ENCODE measurements at places on chromosomes 1 and 21.
A peak's percentile ranks its signal among the peaks of the same experiment; 100 is the strongest.

DNA sequence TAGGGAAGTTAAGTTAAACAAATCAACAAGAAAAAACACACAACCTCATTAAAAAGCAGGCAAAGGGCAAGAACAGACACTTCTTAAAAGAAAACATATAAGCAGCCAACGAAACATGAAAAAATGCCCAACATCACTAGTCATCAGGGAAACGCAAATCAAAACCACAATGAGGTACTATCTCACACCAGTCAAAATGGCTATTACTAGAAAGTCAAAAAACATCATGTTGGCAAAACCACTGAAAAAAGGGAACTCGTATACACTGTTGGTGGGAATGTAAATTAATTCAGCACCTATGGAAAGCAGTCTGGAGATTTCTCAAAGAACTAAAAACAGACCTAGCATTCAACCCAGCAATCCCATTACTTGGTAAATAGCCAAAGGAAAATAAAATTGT, 51.1 kb downstream of the HSF2BP start:
- DNase-seq: no peak

- no peak for DNase-seq
These were observed 87.6 kb downstream of the GLIS1 start for GRCh38 chr1:53651356-53651755.

DNA sequence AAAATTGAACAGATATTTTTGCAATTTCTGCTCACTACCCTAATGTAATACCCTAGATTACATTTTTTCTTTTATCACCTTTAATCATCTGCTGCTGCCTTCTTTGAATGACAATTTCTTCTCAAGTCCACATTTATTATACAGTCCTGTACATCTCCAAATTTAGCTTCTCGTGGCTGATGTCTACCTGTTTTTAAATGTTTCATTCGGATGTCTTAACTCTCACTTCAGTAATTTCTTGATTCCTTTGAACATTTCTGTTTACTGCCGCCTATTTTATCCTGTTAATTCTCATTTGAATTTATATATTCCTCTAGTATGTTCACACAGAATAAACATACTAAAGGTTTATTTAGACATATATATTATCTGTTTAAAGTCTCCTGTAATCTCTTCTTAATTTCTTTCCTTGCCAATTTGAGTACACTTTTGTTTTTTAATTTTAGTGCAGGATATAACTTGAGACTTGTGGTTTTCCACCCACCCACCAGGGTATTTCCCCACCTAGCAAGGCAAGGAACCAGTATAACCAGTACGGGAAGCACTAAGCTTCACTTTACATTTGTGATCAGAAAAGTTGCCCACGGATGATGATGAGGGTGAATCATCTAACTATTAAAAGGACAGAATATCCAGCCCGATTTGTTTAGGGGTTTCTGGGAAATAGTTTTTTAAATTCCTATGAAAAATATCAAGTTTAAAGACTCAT, 12.7 kb downstream of the INSL5 start:
- DNase-seq: no peak

DNA sequence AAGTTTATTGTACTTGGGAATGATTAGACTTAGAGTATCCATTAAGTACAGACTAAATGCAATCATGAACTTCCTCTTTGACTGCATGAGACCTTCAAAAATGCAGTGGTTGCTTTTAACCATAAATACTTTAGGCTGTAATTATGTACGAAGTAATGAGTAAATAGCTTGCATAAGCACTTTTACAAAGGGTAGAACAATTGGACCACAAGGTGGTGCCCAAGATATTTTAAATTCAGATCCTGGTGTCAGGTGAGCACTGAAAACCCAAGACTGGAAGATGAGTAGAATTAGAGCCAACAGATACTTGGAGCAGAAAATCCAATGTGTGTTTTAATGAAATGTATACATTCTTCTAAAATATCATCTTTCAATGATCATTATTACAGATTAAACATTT, 43.4 kb upstream of the RHOU start:
- peak; percentile 71 for DNase-seq

- no peak for DNase-seq
These were observed 5.6 kb downstream of the ELK4 start for GRCh38 chr1:205626216-205626615.

- no peak for DNase-seq
These were observed 184.0 kb downstream of the CDC7 start for GRCh38 chr1:91684481-91685196.

DNA sequence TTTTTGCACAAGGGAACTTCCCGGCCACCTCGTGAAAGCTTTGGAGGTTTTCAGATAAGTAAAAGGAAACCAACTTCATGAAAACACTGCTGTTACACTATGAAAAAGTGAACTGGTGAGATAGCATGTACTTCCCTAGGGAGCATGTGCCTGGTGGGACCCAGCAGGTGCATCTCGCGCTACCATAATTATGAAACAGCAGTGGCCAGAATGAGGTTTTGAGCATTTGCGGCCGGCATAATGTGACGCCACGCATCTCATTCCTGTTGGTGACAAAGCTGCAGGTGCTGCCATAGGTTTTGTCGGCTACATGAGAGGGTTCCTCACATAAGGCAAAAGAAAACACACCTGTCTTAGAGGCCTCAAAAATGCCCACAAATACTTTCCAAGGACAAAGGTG, 1.7 kb downstream of the KRTAP10-3 start:
- no peak for DNase-seq

DNA sequence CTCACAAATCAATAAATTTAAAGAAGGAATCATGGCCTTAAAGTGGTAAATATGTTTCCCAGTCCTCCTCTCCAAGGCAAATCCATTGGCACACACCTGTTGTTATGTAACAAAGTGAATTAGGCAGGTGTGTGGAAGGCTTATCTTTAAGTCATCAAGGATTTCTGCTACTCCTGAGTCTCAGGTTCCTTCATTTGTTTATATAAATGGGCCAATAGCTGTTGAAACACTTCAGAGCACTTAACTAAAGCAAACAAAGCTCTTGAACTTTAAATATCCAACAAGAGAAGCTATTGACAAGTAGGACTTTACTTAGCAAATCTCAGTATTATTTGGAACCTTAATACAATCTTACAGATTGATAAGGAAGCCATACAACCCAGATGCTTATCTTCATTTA, 99.3 kb upstream of the ESRRG start:
- DNase-seq: no peak
